ENCODE measurements at places on chromosomes 5 and 9.

DNA sequence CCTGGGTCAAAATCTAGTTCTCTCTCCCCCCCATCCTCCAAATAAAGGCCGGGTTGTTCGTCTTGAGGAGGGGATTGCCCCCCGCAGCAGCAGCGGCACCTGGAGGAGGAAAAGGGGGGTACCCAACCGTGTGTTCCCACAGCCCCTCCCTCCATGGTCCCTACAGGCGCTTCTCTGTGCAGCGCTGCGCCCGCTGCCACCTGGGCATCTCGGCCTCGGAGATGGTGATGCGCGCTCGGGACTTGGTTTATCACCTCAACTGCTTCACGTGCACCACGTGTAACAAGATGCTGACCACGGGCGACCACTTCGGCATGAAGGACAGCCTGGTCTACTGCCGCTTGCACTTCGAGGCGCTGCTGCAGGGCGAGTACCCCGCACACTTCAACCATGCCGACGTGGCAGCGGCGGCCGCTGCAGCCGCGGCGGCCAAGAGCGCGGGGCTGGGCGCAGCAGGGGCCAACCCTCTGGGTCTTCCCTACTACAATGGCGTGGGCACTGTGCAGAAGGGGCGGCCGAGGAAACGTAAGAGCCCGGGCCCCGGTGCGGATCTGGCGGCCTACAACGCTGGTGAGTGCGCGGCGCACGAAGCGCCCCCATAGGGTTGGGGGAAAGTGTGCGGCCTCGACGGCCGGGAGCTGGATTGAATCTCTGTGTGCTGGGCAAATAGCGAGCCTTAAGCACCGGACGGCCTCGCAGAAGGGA is 3.5 kb downstream of the LHX2 start:
- DNase-seq, result no peak

DNA sequence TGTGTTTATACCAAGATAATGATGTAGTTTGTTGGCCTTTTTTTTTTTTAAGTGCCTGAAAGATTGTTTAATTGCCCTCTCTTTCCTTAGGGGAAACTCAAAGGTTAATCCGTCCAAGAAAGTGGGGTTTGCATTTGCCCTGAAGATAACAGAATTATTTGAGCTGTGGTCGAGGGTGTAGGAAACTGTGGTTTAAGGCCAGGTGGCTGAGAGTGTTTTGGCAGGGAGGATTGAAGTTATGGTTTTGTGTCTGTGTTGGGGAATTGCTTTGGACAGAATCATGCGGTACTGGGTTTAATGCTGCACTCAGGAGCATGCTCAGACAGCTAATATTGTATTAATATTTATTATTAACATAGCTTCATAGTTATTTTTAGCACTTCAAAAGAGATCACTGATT is 509.8 kb downstream of the EBF1 start:
- no peak for DNase-seq

DNA sequence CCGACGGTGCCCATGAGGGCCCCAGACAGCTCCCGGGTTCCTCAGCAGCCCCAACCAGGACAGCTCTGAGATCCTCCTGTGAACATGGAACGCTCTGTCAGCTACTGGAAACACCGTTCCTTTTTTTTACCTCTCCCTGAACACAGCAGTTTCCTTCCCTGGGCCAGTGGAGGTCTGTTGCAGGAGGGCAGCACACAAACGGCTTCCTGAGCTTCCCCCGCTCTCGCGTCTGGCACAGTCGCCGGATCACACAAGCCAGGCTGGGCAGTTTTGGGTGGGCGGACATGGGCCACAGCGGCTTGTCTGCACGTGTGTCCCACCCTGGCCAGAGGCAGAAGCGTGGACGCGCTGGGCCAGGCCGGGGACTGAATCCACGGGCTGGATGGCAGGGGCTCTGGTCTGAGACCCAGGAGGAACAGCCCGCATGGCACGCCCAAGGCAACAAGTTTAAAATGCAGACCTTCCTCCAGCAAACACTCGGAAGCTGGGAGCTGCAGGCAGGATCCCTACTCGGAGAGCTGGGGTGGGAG is 106.8 kb upstream of the SARDH start:
- no peak for DNase-seq

- DNase-seq, result no peak
Observed at GRCh38 chr5:81424728-81425127, 30.8 kb upstream of the ACOT12 start.

GRCh38 chr9:129110740-129111527 is at the start of the genes CRAT and PTPA:
Gene CRAT, minus strand, starts transcription at chr9:129110793. Its CDS starts 284 bp downstream, at chr9:129110509.
Gene PTPA, plus strand, starts transcription at chr9:129111415. Its CDS starts 186 bp downstream, at chr9:129111601.
- peak; percentile 63 for DNase-seq

GRCh38 chr9:1231998-1232919 is 182.1 kb downstream of the DMRT2 start:
- peak; percentile 69 for DNase-seq

DNA sequence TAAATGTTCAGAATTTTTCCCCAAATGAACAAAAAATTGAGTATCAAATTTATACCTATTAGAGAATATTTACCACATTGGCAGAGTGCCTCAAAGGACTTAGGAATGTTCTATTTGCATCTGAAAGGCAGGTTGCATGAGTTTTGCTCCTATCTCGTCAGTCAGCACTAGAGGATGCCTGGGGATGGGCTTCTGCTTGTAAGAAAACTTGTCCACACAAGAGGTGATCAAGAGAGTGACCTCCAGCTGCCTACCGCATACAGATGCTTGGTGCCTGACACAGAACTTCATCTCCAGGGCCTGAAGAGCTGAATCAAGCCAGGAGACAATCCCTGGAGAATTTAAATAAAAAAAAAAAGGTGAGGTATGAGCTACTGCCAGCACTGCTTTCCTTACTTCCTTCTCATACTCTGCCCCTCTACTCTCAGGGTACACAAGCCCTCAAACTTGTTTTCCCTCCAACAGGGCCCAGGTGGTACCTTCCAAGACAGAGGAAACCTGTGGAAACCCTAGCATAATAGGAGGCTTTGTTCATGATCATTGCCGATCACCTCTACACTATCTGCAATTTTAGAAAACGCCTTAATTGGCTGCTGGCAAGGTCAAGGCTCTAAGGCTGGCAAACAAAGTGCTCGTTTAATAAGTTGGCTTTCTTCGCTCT is 166.6 kb downstream of the ELAVL2 start:
- DNase-seq, result no peak

DNA sequence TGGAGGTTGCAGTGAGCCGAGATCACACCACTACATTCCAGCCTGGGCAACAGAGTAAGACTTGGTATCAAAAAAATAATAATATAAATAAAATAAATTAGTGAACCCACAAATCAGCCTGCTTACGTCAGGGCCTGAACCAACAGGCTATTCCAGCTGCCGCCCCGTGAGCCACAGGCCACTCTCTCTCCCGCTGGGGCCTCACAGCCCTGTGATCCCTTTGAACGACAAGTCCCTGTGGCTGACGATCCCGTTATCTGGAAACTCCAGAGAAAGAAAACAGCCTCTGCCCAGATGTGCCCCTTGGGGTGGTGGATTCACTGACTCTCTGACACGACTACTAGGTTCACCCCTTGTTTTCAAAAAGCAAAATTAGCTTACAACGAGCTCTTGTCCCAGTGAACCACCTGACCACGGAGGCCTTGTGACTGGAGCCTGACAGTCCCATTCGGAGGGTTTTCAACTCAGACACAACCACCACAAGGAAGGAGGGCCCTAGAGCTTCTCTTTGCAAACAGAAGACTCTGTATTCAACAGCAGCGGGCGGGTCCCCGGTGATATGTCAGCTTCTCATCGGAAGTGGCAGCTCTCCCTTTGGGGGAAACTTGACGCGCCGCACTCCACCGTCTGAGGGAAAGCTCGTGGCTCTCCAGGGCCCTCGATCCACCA is 4.4 kb upstream of the DIPK1B start:
- DNase-seq, result no peak

GRCh38 chr5:73827106-73827450 is 201.1 kb downstream of the ARHGEF28 start:
- no peak for DNase-seq

DNA sequence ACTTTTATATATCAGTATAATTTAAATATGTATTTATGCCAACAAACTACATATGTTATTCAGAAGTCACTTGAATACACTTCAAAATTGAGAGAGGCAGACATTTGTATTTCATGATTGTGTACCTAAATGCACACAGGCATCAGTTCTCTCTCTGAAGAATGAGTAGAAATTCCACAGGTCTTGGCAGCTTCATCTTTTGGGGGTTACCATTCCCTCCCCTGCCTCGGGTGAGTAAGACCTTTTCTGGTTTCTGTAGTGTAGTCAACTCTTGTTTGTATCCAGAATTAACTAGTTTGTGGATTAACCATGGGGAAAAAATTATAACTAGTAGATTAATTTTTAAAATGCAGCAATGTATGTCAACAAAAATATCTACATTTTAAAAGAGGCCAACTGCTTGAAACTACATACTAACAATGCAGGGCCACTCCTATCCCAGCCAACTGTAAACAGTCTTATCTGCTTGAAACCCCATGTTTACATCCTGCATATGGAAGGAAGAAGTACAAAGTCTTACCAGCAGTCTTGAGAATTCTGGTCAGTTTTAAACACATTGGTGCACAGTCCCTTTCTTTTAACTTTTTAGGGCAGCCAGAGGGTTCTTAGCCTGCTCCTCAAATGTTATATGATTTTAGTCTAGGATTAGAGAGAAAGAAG is 339.6 kb upstream of the KIF2A start:
- DNase-seq, result no peak

DNA sequence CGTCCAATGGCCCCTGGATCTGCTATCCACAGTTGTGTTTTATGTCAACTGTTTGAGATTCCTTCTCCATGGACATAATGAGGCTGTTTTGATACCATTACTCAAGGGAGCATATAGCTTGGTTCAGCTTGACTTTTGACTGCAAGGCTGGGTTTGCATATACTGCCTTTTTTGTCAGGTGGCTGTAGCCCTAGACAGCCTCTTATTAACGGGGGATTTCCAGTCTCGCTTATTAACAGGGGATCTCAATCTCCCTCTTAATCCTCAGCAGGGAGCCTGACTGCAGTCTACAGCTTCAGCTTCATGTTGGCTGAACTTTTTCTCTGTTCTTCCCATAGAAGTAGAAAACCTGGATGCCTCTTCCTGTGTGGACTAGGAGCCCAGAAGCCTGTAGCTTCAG is 73.7 kb upstream of the TNC start:
- DNase-seq, result no peak

GRCh38 chr9:27847380-27847779 is 274.1 kb upstream of the C9orf72 start:
- no peak for DNase-seq
